ENCODE measurements at places on chromosomes 1 and 21.

DNA sequence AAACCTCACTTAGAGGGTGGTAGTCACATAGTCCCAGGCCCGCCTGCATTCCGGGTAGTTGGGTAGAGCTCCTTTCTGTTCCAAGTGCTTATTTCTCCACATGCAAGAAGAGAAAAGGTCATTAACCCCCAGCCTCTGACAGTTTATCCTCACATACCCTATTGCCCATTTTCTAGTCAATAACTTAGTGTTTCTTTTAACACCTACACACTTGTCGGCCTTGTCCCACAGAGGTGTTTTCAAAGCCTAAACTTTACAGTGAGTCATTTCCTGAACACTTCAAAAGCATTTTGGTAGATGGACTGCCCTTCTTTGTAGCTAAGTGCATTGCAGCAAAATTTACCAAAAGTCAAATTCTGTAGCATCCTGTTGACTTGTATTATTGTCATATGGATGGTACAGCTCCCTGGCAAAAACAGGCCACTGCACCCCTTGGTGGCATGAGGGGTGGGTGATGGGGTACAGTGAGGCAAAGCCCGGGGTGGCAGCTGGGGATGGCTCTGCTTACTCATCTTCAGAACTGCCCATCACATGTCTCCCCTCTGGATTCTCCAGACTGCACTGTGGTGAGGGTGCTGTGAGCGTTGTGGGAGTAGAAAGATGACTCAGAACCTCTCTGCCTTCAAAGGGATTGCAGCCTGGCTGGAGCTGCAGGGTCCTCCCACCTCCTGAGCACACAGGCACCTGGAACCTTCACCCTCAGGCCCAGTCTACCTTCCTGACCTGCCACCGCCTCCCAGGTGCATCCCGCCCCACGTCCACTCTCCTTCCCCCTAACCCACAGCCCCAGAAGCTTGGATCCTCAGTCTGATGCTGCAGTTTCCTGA, 45.8 kb upstream of the DMRTB1 start:
- no peak for DNase-seq

DNA sequence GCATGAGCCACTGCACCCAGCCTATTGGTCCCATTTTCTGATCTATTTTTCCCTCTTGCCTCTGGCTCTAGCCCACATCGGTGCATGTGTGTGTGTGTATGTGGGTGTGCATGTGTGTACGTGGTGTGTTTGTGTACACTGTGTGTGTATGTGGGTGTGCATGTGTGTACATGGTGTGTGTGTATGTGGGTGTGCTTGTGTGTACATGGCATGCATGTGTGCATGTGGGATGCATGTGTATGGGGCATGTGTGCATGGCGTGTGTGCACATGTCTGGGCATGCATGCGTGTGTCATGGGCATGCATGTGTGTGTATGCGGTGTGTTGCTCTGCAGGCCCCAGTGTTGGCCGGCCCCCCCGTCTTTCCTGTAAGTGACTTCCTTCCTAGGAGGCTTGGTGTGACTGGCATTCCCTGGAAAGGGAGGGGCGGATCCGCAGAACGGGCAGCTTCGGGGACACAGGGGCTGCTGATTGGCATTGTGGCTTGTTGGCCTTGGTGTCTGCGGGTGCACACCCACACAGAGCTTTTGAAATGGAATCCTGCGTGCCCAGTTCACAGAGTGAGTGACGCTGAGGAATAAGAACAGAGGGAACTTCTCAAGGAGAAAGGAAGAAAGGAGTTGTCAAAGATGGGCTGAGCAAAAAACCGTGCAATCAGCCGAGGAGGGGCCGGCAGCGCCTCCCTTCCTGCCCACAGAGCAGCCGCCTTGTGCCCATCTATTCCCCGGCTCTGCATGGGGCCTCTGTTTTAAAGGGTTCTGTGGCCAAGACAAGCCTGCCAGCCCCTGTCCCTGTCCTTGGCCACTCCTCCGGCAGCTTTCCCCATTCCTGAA, 8.0 kb downstream of the PDXK start:
- DNase-seq: no peak

DNA sequence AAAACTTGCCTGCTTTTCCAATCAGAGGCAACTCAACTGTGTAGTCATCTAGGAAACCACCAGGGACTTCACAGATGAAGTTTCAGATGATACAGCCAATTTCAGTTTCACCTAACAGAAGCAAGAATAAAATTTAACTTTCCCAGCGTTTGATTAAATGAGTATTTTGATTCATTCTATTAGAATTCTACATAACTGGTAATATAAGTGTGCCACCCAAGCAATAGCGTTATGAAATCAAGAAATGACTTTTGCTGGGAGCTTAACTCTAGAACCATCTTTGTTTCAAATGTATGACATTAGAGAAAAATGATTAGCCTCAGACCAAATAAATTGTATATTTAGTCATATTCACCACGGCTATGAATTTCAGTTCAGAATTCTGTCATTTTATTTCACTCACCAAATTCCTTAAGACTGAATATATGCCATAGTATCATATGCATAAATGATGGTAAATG, 239.3 kb downstream of the NRIP1 start:
- DNase-seq: no peak

- no peak for DNase-seq
These were observed 95.3 kb downstream of the CASZ1 start for GRCh38 chr1:10701145-10701544.

DNA sequence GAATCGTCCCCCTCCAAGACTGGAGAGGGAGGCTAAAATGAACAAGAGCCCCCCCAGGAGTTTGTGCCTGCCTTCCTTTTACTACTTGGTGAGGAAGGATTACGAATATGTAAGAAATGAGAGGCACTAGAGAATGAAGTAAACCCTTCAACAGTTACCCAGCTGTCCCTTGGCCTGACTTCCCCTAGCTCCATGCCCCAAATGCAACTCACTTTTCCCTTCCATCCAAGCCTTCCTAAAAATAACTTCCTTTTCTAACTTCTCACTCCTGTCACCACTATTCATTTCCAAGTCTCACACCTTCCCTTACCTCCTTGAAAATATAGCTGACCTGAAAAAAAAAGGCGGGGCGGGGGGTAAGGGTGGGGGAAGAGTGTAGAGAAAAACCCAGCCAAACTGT, 96.6 kb upstream of the HNRNPU start:
- no peak for DNase-seq

DNA sequence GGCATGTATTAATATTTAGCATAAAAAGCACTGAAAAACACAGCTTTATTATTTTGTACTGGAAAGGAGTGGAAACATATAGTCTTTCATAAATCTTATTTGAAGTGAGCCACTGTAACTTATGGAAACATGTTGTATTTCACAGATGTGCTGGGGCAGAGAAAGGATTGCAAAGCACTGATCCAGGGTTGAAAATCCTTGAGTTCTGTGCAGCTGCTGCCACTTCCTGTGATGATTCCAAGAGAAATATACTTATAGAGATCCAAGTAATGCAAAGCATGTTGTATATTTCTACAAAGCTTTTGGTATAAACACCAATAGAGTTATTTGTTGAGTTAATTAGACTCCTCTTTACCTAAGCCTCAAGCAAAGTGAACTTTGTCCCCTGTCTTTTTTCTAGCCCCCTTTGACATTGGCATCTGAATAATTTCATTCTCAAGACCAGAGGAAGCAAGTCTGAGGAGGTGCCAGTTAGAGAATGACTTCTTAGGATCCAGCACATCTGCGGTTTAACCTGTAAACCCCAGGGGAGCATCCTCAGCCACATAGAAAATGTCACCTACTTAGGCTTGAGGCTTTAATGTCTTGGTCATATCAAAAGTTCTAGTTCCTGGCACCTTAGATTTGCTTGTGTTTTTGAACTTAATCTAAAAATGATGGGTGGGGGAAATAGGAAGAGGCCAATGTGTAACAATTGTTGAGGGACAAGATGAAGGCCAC, 173.3 kb downstream of the FASLG start:
- no peak for DNase-seq

Measured in RPMI8226 (cell line).